Forelimb muscle (tissue), 1 donor: ENCODE measurements at places on chromosomes 7 and 10.

GRCh38 chr7:27688646-27689045 is 26.0 kb upstream of the HIBADH start:
- DNase-seq: no peak

DNA sequence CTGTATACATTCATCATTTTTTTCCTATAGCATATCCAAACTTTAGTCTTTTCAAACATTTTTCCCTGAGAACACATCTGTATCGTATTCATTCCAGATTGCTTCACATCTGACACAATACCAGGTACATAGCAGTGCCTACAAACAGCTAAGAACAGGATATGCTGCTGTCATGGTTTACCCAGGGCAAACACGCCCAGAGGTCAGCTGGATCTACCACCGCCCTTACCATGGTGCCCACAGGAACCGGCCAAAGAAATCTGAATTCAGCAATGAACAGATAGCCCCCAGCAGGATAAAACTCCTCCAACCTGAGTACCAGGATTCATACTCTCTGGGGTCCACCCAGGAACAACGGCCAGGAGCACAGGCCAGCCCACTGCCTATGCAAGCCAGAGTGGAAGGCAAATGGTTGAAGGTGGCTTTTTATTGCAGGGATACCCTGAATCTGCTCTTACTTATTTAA is 43.0 kb downstream of the TNS3 start:
- no peak for DNase-seq

DNA sequence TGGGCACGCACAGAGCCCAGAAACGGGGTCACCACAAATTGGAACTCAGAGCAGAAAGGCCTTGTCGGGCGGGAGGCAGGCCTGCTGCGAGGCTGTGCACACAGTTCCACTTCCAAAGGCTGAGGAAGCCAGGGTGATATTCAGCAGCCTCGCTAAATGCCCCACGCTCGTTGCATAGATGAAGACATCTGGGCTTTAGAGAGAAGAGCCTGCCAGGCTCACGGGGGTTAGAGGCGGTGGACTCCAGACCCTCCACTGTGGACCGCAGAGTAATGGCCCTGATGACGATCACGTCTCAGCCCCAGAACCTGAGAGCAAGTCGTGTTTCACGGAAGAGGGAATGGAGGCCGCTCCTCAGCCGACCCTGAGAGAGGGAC is 104.2 kb downstream of the DNAJB6 start:
- no peak for DNase-seq

- DNase-seq: no peak
These were observed 349.0 kb downstream of the ZWINT start for GRCh38 chr10:56012101-56012500.

DNA sequence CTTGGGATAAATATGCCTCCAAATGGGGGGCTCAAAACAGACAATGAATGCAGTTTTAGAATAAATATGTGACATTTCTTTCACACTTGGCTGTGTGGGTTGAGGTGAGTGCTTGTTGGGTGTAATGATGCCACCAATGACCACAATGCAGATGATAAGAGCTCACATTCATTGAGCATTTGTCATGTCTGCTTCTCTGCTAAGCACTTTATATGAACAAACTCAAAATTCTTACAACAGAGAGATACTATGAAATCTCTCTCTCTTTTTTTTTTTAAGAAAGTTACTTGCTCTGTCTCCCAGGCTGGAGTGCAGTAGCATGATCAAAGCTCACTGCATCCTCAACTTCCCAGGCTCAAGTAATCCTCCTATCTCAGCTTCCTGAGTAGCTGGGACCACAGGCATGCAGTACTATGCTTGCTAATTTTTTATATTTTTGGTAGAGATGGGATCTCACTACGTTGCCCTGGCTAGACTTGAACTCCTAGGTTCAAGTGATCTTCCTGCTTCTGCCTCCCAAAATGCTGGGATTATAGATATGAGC is 185.4 kb downstream of the JCAD start:
- no peak for DNase-seq

DNA sequence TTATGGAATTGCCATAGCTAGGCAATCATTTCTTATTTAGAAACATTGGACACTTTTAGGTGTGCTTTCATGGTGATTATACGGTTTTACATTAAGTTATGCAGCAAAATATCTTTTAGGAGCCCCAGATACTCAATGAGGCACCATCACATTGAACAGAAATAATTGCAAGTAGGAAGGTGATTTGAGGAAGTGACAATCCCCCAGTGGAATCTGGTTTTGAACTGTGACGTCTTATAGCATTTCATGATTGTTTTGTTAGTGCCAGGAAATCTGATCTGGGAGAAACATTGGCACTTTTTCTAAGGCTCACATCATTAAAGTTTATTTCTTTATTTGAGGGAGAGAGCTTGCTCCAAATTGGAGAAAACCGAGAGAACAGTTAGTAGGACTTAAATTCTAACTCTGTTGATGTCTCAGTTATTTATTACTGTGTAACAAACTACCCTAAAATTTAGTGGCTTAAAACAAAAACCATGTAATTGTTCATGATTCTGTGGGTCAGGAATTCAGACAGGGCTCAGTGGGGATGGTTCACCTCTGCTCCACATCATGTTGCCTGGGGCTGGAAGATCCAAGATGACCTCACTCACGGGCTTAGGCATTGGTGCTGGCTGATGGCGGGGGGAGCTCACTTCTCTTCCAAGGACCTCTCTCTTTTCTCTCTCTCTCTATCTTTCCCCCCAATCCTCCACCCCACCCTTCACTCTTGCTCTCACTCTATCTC is 78.2 kb upstream of the STEAP1B start:
- no peak for DNase-seq

- DNase-seq: no peak
These were observed 28.9 kb downstream of the PARP12 start for GRCh38 chr7:140033779-140034363.

DNA sequence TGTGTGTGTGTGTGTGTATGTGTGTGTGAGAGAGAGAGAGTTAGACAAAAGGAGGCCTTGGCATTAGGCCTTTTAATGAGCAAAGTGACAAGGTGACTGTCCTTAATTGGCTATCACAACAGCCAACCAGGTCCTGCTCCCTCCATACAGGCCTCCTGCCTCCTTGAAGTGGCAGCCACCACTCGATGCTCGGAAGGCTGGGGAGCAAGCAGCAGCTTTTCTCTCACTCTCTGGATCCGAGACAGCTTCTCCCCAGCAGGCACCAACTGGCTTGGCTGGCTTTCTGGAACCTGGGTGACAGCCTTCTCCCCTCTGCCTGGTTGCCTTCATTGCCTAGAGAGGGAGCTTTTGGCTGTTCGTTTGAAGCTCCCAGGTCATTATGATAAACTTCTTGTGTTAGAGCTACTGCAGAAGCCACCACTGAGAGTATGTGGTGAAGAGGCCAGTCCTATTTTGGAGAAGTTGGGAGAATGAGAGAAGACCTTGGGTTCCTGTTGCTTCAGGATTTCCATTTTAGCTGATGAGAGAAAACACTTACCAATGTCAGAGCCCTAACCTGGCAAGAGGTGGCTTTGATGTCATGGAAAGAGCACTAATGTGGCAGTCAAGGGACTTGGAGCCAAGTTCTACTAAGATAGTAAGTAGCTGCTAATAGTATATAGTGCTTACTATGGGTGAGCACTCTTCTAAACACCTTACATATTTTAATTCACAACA is 37.6 kb downstream of the RPS24 start:
- DNase-seq: no peak

GRCh38 chr7:129889133-129889844 is 63.5 kb downstream of the UBE2H start:
- no peak for DNase-seq

- no peak for DNase-seq
These were observed 1.7 kb upstream of the POU6F2 start for GRCh38 chr7:38975944-38976392.

- DNase-seq: no peak
These were observed 176.8 kb downstream of the PDE1C start for GRCh38 chr7:31893365-31893764.

- no peak for DNase-seq
These were observed 1239.7 kb downstream of the GATA3 start for GRCh38 chr10:9294132-9294663.

DNA sequence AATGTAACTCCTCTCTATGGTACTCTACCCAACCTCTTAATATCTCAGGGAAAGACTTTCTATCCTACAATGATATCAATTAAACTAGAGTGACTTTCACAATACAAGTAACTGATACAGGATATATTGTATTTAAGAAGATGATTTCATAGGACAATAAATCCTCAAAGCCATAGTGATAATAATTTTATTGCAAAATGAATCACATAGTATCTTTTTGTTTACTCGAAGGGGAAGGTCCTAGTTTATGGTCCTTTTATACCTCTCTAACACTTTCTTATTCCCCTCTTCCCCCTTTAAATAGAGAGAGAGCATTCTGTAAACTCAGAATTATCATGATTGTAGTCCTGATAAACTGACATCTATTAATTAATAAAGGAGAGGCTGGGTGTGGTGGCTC is 56.4 kb downstream of the TMEM106B start:
- DNase-seq: no peak

DNA sequence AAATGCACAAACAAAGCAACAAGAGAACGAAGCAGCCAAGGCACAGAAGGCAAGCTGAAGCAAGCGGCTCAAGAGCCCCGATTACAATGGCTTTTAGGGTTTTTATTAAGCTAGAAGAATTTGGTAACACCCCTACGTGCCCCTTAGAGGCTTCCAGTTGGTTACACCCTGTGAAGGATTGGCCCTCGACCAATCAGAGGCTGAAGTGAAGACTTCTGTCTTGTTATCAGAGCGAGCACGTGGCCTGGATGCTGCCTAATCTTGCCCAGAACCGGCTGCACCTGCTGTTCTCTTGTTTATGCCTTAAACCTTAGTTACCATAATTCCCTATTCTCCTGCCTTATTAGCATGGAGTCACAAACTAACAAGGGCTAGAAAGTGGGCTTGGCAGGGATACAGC is 21.4 kb downstream of the KCNK18 start:
- DNase-seq: no peak

GRCh38 chr10:104922810-104923209 is 281.7 kb downstream of the SORCS3 start:
- no peak for DNase-seq

DNA sequence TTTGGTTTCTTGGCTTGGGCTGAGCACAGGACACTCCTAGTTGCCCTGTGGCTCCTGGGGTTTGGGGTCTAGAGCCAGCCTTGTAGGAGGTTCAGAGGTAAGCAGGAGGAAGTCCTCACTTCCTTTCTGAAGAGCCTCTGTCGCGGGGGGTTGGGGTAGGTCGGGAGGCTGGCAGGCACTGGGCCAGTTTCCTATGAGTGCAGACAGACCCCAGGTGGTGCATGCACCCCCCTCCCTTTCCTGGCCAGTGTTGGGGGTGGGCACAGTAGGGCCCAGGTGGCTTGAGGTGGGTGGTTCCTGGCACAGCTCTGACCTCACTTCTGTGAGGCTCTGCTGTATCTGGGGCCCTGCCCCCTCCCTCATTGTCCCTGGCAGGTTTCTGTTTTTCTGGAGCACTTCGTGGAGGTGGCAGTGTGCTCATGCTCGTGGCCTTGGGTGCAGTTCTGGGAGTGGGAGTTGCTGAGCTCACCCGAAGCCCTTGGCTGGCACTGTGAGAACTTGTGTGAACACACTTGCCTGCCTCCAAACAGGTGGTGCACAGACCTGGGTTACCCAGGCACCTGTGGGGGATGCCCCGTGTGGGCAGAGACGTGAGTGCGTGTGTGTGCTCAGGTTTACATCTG is 1.8 kb downstream of the PALD1 start:
- no peak for DNase-seq

GRCh38 chr10:80108576-80109239 is 23.8 kb upstream of the PLAC9 start:
- DNase-seq: no peak

DNA sequence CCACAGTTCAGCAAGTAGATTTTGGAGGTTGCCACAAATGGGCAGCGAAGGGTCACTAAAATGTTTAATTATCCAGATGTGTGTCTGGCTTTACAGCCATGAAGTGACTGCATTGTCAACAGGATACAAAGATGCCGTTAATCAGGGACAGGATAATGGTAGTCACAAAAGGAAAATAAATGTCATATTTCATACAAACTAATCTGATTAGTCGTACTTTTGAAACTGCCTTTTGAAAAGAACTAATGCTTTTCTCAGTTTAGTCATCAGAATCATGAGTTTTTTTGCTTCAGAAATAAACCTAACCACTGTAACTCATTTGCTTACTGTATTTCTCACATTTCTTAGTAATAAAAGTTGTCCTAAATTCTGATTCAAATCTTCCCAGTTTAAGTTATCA is 22.2 kb upstream of the WNT16 start:
- no peak for DNase-seq

- DNase-seq: no peak
These were observed 822 bp downstream of the SAMD9L start for GRCh38 chr7:93147363-93147762.
